ENCODE measurements at places on chromosomes 4 and X.

- DNase-seq: no peak
These were observed 1.0 kb downstream of the CDS1 start for GRCh38 chr4:84583876-84584380.

- DNase-seq: no peak
These were observed 541.4 kb downstream of the ADGRL3 start for GRCh38 chr4:61741327-61742096.

GRCh38 chr4:156738766-156739165 is 232.8 kb downstream of the PDGFC start:
- DNase-seq: no peak

DNA sequence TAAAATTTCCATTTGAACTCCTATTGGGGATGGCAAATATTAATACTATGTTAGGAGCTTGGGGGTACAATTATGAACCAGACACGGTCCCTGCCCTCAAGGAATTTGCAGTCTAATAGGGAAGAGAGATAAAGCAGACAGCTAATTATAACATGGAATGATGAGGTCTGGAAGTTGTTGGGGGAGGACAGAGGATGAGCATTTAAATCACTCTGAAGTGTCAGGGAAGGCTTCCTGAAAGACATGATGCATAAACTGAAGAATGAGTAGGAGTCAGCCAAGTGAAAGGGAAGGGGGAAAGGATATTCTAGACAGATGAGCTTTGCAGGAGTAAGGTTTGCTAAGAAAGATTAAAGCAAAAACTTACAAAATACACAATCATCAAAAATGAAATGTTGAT is 15.9 kb downstream of the PLAC1 start:
- DNase-seq: no peak

DNA sequence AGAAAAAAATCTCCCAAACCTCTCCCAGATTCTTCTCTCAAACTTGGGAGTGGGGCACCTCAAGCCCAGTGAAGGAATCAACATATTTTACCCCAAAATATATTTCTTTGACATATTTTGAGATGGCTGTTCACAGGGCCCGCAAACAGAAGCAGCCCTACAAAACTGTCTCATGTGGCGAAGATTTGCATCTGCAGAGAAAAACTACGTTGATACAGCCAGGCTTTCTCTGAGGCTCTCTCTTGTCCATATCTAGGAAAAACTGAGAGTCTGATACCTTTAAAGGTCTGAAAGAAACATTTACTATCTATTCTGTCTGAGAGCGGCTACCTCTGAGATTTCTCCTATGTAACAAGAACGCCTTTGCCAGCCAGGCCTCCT is 23.3 kb upstream of the TMSB4X start:
- DNase-seq: no peak

DNA sequence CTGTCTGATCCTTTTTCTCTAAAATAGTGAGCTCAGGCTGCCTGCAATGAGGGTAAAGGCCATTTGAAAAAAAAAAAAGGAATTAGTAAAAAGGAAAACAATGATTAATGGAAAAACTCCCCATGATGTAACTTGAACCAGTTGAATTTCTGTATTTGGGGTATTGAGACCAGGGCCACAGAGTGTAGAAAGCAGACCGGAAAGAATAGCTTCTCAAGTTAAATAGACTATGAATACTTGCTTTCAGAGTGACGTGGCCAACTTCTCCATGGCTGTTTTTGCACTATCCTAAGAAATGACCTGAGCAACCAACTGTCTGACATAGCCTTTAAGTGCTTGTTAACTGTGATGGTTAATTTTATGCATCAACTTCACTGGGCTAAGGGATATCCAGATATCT is 222.1 kb upstream of the INTU start:
- DNase-seq: no peak

- DNase-seq: no peak
These were observed 22.2 kb downstream of the JADE1 start for GRCh38 chr4:128831531-128832242.

GRCh38 chr4:71665358-71665757 is 118.5 kb downstream of the GC start:
- DNase-seq: no peak

- no peak for DNase-seq
These were observed 51.4 kb upstream of the RAPGEF2 start for GRCh38 chr4:159051245-159052071.

DNA sequence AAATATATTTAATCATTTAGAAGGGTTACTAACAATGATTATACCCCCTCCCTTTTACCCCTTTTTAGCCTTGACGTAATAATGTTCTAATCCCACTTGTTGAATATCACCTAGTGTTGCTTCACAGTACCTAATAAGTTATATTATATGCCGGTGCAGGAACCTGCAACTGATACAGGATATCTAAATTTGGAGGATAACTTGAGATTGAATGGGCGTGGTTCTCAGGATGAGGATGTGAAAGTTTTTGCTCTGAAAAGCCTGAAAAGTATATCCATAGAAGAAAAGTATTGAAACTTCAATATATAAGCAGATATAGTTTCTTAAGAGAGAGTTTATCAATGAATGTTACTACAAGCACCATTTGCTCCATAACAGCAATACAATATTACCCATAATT is 59.8 kb downstream of the ZNF711 start:
- DNase-seq: no peak

Measured in stimulated activated CD4-positive, alpha-beta T cell treated with anti-CD3 and anti-CD28 coated beads, Interleukin-12 subunit alpha, Interleukin-12 subunit beta, amount 100 ng/mL, for 24 hours (primary cell).